ENCODE measurements at places on chromosomes 4 and X. TPM values are rescaled to one million over a fixed set of nuclear protein-coding genes. Genes with fewer than 3 reads are reported as not detected.

- DNase-seq: no peak
- H3K4me1 ChIP-seq: no peaks in the 10 kb centered on the region
- H3K27me3 ChIP-seq: no peaks in the 10 kb centered on the region
- H3K4me3 ChIP-seq: no peak overlapping the region
Observed at GRCh38 chr4:98341309-98341708, 80.1 kb downstream of the RAP1GDS1 start.

GRCh38 chr4:1599026-1599481 lies 85.1 kb downstream of the FAM53A start:
- no peak for DNase-seq
- no peak overlapping the region for H3K4me3 ChIP-seq
- no peaks in the 10 kb centered on the region for H3K27me3 ChIP-seq
- no peaks in the 10 kb centered on the region for H3K36me3 ChIP-seq

DNA sequence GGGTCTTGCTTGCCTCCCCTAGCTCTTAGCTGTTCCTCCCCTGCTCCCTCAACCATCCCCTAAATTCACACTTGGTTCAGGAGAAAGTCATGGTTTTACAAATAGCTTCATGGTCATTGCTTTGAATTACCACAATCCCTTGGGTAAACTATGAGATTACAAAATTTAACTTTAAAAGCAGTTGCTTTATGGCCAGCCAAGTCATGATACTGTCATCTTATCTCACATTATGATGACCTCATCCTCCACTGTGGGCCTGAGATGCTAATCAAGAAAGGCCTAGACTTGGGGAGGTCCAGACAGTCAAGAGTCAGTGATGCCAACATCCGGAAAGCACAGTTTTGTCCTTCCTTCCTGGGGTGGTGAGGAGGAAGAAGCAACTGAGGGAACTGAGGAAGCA lies 10.5 kb upstream of the FGF16 start:
- no peak overlapping the region for H3K4me3 ChIP-seq
- H3K36me3 ChIP-seq: no peaks in the 10 kb centered on the region
- H3K27ac ChIP-seq: no peak overlapping the region
- no peak for DNase-seq

GRCh38 chrX:84153538-84153937 lies 34.5 kb downstream of the RPS6KA6 start:
- no peak overlapping the region for H3K27ac ChIP-seq
- DNase-seq: no peak
- H3K27me3 ChIP-seq: no peaks in the 10 kb centered on the region
- no peak overlapping the region for H3K4me3 ChIP-seq
- no peaks in the 10 kb centered on the region for H3K4me1 ChIP-seq

- H3K4me1 ChIP-seq: no peaks in the 10 kb centered on the region
- no peak overlapping the region for H3K27ac ChIP-seq
- H3K27me3 ChIP-seq: no peaks in the 10 kb centered on the region
- H3K36me3 ChIP-seq: no peaks in the 10 kb centered on the region
- no peak overlapping the region for H3K4me3 ChIP-seq
Observed at GRCh38 chr4:161538941-161539340, 624.9 kb downstream of the FSTL5 start.

- no peak overlapping the region for H3K4me3 ChIP-seq
- no peaks in the 10 kb centered on the region for H3K36me3 ChIP-seq
- DNase-seq: no peak
- no peaks in the 10 kb centered on the region for H3K27me3 ChIP-seq
Observed at GRCh38 chr4:177118596-177118995, 191.1 kb upstream of the NEIL3 start.

DNA sequence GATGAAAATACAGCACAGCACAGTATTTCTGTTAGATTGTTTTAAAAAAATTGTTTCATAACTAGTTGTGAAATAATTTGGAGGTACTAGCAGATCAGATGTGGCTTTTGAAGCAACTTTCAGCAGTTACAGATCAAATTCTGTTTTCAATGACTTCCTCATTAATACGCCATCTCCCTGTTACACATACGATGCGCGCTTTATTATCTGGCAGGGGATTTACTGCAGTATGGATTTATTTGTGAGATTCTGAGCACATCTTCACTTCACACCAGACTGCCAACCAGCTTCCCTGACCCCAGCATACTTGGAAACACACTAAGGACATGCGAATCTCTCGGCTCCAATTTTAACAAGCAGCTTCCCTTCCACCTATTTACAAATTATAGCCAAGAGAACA lies 235.5 kb upstream of the DIAPH2 start:
- no peak for DNase-seq
- H3K4me3 ChIP-seq: no peak overlapping the region
- H3K4me1 ChIP-seq: no peaks in the 10 kb centered on the region
- no peaks in the 10 kb centered on the region for H3K36me3 ChIP-seq
- no peaks in the 10 kb centered on the region for H3K27me3 ChIP-seq
- H3K27ac ChIP-seq: no peak overlapping the region

- H3K27ac ChIP-seq: no peak overlapping the region
- DNase-seq: no peak
- H3K4me3 ChIP-seq: no peak overlapping the region
- H3K4me1 ChIP-seq: no peaks in the 10 kb centered on the region
- H3K27me3 ChIP-seq: no peaks in the 10 kb centered on the region
- no peaks in the 10 kb centered on the region for H3K36me3 ChIP-seq
Observed at GRCh38 chrX:129139837-129140598, 383.3 kb downstream of the SMARCA1 start.

GRCh38 chr4:35643661-35644060 lies 600.7 kb downstream of the ARAP2 start:
- H3K36me3 ChIP-seq: no peaks in the 10 kb centered on the region
- H3K4me1 ChIP-seq: no peaks in the 10 kb centered on the region
- H3K27me3 ChIP-seq: no peaks in the 10 kb centered on the region
- DNase-seq: no peak
- H3K27ac ChIP-seq: no peak overlapping the region

DNA sequence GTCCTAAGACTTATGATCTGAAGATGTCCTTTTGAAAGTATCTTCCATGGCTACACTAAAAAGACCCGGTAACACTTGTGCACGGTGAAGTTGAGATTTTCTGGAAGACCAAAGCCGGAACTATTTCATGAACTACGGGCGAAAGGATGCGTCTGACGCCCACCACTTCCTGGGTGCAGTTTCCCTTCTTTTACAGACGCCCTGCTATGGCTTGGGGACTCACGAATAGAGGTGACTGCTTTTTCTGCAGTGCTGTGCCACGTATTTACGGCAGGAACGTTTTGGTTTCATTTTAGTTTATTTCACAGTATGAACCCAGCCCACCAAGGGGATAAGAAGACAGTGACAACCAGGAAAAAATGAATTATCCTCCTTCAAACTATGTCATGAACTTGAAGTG lies 180.4 kb downstream of the AFAP1 start:
- H3K4me3 ChIP-seq: no peak overlapping the region
- no peaks in the 10 kb centered on the region for H3K4me1 ChIP-seq
- DNase-seq: no peak
- H3K27ac ChIP-seq: no peak overlapping the region

DNA sequence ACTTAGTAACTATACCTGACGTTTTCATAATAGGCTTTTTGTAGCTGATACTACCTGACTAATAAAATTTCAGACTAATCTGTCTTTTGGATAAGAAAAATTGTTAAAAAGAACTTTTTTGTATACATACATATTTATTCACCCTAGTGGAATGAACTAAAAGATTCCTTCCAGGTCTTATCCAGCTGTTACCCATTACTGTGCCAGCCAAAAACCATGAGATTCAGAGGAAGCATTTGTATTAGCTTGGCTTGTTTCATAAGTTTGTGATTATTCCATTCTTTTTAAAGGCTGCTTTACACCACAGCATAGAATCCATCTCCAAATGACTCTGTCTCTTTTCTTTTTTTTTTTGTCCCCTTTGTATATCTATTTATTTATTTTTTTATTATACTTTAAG lies 149.4 kb downstream of the FAT4 start:
- H3K4me3 ChIP-seq: no peak overlapping the region
- DNase-seq: no peak
- peaks cover 4% of the 10 kb centered on the region for H3K36me3 ChIP-seq
- no peak overlapping the region for H3K27ac ChIP-seq
- H3K27me3 ChIP-seq: no peaks in the 10 kb centered on the region

GRCh38 chrX:100913111-100913510 lies 15.6 kb downstream of the XKRX start:
- no peak overlapping the region for H3K4me3 ChIP-seq
- H3K36me3 ChIP-seq: no peaks in the 10 kb centered on the region
- H3K27me3 ChIP-seq: no peaks in the 10 kb centered on the region
- DNase-seq: no peak
- no peak overlapping the region for H3K27ac ChIP-seq
- no peaks in the 10 kb centered on the region for H3K4me1 ChIP-seq

- DNase-seq: no peak
- H3K4me1 ChIP-seq: no peaks in the 10 kb centered on the region
- no peaks in the 10 kb centered on the region for H3K27me3 ChIP-seq
- H3K27ac ChIP-seq: no peak overlapping the region
- H3K4me3 ChIP-seq: no peak overlapping the region
Observed at GRCh38 chr4:11218692-11219091, 210.0 kb downstream of the HS3ST1 start.

DNA sequence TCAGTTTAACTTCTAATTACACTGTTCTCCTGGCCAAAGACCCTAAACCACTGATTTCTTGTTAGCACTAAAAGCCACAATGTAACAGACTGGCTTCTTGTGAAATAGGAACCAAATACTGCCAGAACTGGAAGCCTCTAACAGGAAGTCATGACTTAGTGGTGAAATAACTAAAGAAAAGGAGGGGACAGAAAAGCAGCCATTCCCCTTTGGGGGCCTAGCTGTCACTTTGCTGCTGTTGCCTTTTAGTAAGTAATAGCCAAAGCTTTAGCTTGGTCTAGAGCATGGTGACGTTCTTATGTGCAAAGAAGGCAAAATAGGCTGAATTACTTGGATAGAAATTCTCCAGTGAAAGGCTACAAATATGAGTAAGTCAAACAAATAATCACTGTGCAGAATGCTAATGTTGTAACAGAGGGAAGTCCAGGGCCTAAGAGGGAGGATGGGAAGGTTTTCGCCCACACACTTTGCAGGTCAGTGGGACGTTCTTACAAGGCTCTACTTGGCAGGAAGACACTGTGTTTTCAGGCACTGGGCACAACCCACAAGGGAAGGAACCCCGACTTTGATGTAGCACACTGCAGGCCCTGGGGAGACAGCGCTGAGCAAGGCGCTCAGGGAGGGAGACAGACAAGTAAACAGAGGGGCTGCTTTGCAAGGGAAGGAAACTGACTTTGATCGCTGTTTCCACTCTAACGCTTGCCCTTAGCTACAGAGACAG lies 16.7 kb downstream of the GAB3 start:
- H3K4me1 ChIP-seq: peaks cover 93% of the 10 kb centered on the region
- no peaks in the 10 kb centered on the region for H3K36me3 ChIP-seq
- H3K27me3 ChIP-seq: no peaks in the 10 kb centered on the region
- peak; percentile 71 for DNase-seq

DNA sequence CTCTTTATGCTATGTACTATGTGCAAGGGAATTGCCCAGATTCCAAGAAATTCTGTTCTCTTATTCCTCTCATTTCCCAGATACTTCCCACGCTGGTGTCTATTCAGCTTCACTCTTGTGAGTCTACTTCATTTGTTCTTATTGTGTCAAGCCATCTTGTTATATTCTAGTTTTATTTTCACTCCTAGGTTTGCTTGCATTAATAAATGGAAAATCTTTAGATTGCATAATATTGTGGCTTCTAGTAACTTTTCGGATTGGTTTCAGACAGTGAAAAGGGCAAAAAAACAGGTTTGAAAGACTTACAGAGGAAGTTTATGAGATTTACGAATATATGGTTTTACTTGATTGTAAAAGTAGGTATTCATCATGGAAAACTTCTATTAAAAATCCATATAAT lies 128.4 kb downstream of the BTC start:
- no peak overlapping the region for H3K27ac ChIP-seq
- no peaks in the 10 kb centered on the region for H3K36me3 ChIP-seq
- no peak overlapping the region for H3K4me3 ChIP-seq
- H3K4me1 ChIP-seq: peaks cover under 1% of the 10 kb centered on the region
- no peak for DNase-seq
- H3K27me3 ChIP-seq: no peaks in the 10 kb centered on the region

DNA sequence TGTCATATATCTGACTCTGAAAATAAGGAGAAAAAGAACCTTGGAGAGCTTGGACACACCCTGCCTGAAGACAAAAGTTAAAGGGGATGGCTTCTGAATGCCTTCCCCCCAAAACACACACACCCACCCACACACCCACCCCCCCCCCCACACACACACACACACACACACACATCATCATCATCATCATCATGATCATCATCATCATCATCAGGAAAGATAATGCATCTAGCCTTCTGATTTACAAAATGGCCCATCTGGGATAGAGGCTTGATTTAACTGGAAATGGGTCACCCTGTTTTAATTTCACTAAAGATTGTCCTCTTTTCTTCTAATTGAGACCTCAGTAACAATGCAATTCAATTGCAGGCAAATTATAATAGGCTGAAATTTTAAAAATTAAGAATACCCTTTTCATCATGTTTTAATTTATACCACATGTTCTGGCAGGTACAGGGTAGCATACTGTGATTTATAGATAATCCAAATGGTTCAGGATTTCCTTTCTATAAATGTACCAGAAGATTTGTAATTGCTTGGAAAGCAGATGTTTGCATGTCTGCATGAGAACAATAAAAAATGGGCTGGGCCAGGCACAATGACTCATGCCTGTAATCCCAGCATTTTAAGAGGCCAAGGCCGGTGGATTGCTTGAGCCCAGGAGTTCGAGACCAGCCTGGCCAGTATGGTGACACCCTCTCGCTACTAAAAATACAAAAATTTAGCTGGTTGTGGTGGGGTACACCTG lies 56.5 kb downstream of the TRIM2 start:
- no peak overlapping the region for H3K4me3 ChIP-seq
- H3K4me1 ChIP-seq: no peaks in the 10 kb centered on the region
- no peak overlapping the region for H3K27ac ChIP-seq
- no peak for DNase-seq
- H3K36me3 ChIP-seq: no peaks in the 10 kb centered on the region
- no peaks in the 10 kb centered on the region for H3K27me3 ChIP-seq

GRCh38 chrX:24184018-24184417 lies 34.5 kb downstream of the ZFX start:
- no peak for DNase-seq
- H3K27me3 ChIP-seq: no peaks in the 10 kb centered on the region
- H3K4me1 ChIP-seq: no peaks in the 10 kb centered on the region
- H3K27ac ChIP-seq: no peak overlapping the region

DNA sequence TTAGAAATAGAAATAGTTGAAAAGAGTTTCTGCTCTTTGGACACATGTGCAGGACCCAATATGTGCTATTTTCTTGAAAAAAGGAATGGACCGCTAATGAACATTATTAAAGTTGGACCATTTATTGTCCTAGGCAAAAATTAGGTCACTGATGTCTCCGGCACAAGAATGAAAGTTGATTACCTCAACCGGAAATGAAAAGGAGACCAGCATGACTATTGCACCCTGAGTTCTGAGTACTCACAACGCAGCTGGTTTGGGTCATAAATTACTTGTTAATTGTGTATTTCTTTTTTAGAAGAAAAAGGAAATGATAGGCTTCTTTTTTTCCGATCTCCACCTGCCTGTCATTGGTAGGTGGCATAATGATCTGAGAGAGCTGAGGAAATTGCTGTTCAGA lies 232.7 kb downstream of the ARHGAP24 start:
- H3K27ac ChIP-seq: no peak overlapping the region
- H3K36me3 ChIP-seq: no peaks in the 10 kb centered on the region
- no peak for DNase-seq
- no peak overlapping the region for H3K4me3 ChIP-seq
- no peaks in the 10 kb centered on the region for H3K4me1 ChIP-seq

The MTMR8 gene
- total RNA-seq: 4.2 TPM

The PAGE4 gene
- total RNA-seq: not detected

The NEUROG2 gene
- not detected for total RNA-seq

The ADH6 gene
- total RNA-seq: 1.3 TPM

The MAP7D3 gene
- total RNA-seq: 7.4 TPM

Data from upper lobe of left lung (tissue), 6 donors.